ENCODE measurements at places on chromosomes 5 and 9.

GRCh38 chr9:116387934-116388698 lies 234.5 kb downstream of the PAPPA start:
- no peak for DNase-seq

DNA sequence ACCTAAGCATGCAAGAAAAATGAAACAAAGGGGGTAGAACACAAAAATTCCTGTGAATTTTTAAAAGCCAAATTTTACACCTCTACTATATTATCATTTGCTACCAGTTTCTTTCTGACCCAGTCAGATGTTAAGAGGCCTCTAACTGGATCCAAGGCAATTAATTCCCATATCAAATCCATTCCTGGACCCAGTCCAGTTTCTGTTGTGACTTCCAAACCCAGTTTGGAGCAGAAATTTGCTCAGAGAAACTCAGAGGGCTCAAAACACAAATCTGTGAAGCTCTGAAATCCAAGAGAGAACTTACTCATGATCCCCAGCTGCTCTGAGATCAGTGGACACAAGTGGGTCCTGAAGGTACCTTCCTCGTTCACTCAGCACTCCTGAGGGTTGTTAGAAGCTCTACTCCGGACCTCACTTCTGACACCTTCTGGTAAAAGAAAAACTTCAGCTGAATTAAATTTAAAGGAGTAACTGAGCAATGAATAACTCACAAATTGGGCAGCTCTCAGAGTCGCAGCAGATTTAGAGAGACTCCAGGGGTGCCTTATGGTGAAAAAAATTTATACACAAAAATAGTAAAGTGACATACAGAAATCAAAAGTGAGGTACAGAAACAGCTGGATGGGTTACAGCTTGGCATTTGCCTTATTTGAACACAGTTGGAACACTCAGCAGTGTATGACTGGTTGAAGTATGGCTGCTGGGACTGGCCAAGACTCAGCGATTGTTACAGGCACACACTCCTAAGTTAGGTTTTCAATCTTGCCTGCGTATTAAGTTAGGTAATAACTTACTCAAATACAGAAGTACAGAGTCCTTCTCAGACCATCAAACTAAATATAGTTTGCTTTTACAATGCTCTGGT lies 32.4 kb downstream of the INSL4 start:
- DNase-seq, result peak; percentile 3

GRCh38 chr9:90088434-90088833 lies 483.6 kb downstream of the GADD45G start:
- no peak for DNase-seq

DNA sequence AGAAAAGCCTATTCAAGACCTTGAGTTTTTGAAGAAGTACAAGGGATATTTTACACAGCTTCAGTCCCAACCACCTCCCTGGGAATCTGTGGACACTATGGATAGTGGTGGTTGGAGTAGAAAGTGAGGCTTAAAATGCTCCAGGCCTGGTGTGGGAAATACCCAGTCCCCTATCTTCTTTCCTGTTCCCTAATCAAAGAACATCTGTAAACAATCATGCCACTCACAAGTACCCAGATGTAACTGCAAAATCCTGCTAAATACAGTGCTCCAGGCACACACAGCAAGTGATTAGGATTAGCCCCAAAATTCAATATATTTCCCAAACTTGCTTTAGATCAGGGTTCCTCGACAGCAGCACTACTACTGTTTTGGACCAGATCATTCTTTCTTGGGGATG lies 46.0 kb upstream of the TMEM215 start:
- no peak for DNase-seq

DNA sequence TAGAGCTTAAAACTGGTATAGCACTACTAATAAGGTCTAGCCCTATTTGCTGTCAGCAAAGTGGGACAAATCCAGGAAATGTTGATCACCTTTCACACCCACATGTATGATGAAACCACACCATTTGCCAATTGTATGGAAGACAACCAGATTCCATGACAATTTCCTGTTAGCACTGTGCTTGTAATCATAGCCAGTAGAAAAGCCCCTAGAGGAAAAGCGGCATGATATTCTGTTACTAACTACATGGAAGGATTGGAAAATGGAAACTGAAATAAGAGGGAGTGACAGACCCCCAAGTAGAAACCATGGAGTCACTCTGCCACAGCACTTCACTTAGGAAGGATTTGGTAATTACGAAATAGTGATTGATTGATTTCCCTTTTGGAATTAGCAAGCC lies 923 bp downstream of the SPATA6L start:
- DNase-seq, result no peak

Measured in brain microvascular endothelial cell (primary cell).